Stimulated activated CD8-positive, alpha-beta memory T cell treated with anti-CD3 and anti-CD28 coated beads, Interleukin-2, amount 100 ng/mL, for 1 hour (primary cell): ENCODE measurements at places on chromosomes 11 and 22.

DNA sequence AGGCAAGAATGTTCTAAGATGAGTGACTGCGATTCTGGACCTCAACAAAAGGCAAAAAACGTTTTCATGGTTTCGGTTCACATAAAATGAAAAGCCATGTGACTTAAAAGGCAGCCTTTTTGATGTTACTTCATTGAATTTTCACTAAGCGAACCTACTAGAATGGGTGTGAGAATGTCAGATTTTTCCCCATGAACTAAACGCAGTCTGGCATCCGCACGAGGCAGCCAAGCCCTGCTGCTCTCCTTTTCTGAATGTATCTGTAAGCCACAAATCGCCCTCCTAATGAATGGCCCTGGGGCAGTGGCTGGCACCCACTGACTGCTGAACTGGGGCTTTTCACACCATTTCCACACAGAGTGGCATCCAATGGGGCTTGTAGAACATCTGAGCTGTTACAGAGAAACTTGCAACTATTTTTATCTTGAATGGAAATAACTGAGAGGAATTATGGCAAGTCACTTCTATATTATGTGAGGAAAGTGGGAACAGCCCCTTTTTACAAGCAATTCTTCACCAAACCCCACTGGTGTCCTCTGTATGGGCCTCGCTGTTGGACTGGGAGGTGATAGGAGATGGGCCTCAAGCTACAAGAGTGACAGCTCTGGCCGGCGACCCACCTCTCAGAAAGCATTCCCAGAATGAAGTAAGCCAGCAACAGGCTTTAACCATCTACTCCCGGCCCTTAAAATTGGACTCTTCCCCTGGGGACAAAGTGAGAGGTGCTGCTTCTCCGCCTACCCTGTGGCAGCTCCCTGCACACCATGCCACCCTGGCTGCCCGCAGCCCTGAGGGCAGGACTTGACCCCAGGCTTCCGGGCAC lies 29.4 kb downstream of the PPP2R1B start:
- no peak for DNase-seq

- DNase-seq, result peak; percentile 32
Observed at GRCh38 chr11:73295241-73295995, 12.7 kb upstream of the ARHGEF17 start.

- peak; percentile 45 for DNase-seq
Observed at GRCh38 chr11:47565340-47566148, at the start of gene PTPMT1. PTPMT1 (plus strand) TSS chr11:47565599; CDS start chr11:47565623, 24 bp downstream.

DNA sequence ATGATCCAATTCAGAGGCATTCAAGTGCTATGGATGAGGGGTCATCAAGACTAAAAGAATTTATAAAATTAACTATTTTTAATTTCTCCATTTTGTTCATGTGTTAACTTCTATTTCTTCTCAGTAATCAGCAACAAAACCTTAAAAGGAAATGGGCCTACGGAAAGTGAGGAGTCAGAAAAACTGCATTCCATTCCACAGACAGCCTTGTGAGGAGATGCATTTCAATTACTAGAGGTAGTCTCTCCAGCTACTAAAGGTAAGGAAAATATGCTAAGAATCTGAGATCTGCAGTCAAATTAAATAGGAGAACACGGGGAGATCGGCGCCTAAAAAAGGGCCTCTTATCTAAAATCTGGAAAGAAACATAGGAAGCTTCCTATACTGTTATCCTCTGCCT lies 661.7 kb downstream of the DLG2 start:
- no peak for DNase-seq

DNA sequence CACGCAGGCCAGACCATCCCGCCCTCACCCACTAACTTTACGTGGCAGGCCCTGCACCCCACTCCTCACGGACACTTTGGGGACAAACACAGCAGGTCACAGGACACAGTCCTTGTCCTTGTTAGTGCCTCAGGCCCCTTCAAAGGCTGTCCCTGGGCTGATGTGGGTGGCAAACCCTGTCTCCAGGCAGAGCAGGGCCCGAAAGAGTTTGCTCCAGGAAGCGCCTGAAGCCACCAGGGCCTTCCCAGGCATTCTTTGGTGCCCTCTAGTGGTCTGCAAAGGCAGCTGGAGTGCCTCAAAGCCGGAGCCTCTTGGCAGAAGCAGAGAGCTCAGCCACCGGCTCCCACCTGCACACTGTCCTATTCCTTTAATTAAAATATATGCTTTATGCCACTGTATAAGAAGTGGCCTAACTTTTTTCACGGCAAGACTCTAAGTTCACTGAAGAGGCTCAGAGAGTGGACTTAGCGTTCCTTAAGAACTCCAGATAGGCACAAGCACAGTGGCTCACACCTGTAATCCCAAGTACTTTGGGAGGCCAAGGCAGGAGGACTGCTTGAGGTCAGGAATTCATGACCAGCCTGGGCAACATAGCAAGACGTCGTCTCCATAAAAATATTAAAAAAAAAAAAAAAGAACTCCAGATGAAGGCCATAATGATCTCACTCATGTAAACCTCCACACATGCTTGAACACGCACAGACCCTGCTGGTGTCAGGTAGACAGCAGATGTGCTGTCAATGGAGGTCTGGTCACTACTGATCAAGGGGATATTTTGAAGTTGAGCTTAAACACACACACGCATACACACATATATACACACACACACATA lies 11.1 kb downstream of the TXN2 start:
- DNase-seq, result peak; percentile 75

DNA sequence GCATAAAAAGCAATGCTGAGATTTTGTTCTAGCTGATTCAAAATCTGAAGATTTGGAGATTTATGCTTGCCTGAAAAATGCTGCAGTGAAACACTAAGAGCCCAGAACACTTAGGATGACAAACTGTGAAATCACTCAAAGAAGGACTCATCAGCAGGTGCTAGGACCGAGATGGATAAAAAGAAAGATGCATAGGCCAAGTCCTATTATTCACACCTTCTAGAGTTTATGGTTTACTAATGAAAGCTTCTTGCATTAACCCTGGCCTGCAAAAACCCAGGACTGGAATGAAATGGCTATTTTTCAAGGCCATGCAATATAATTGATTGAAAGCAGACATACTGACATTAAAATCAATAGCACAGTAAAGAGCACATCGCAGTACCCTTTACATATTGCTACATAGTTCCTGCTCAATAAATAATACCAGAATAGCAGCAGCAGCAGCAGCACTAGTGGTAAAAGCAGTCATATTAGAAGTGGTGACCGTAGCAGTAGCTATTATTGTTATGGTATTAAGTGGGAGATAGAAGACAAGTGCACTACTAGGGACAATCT lies 161.7 kb downstream of the RAB38 start:
- no peak for DNase-seq

- DNase-seq, result no peak
Observed at GRCh38 chr11:19939415-19939929, 220.8 kb downstream of the DBX1 start.

- DNase-seq, result no peak
Observed at GRCh38 chr11:79487412-79487811, 46.6 kb upstream of the TENM4 start.

DNA sequence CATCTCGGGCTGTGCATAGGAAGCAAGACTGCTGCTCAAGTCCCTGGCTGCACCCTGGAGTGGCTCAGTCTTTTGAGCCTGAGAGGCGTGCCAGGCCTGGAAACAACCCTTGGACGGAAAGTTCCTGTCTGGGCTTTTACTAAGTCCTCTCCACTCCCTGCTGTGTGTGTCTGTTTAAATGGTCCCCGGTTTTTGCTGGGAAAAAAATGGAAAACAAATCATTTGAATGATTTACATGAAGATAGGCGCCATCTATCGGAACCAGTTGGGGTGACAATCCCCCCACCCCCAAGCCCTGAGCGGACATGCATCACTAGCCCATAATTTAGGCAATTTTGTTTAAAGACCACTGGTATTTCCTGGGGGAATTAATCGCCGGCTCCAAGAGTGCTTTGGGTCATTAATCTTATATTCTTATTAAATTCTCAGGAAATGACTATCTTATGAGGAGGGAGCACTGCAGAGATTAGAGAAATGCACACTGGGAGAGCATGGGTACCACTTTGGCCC lies 2.7 kb upstream of the GAB2 start:
- peak; percentile 16 for DNase-seq

DNA sequence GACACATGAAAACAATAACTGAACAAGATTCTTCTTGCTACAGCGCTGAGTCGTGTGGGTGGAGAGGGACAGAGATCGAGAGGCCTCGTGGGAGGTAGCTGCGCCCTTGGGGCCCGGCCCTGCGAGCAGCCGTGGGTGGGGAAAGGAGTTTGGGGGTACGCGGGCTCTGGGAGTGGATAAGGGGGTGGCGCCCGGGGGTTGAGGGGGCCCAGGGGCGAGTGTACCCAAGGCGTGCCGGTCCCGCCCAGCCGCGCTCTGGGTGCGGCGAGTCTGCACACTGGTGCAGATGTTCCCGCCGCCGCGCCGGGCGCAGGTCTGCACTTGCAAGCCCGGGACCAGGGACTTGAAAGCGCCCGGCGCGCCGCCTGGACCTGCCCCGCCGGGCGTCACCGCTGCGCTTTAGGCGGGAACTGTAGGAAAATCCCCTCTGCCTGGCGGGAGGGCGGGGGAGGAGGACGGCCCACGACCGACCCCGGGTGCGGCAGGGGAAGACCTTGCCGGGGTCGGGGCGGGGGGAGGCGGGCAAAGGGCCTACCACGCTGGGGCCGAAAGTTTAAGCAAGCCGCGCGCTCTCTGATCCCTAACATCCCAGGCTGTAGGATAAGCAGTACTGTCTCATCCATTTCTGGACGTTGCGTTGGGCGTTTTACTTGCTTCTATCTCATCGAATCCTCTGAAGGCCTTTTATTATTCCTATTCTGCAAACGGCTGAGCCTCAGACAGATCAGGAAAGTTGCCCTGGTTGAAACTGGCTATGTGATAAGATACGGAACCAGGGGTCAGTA lies 1.4 kb upstream of the KREMEN1 start:
- no peak for DNase-seq

GRCh38 chr22:28992565-28993356 lies 68.9 kb downstream of the C22orf31 start:
- no peak for DNase-seq

DNA sequence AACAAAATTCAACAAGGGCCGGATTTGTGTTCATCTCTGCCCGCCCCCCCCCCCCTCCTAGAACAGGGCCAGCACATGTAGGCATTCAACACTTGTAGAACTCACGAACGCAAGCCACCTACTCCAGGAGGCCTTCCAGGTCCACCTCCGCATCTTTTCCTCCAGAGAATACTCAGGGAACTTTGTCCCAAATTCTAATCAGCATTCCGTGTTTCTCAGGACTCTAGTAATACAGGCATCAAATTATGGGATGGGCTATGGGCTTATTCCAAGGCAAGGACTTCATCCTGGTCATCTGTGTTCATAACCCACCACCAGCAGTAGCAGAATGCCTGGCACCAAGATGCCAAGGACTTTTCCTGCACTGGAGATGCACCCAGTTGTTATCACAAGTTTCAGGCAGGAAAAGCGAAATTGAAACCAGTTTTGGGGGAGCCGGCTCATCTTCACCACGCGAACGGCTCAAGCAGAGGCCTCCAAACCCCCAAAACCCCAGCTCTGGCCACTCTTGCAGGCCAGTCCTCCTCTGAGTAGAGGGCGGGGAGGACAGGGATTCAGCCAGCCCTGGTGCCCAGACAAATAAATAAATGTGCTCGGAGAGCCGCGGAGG lies 462 bp downstream of the UBE2L6 start:
- peak; percentile 6 for DNase-seq

DNA sequence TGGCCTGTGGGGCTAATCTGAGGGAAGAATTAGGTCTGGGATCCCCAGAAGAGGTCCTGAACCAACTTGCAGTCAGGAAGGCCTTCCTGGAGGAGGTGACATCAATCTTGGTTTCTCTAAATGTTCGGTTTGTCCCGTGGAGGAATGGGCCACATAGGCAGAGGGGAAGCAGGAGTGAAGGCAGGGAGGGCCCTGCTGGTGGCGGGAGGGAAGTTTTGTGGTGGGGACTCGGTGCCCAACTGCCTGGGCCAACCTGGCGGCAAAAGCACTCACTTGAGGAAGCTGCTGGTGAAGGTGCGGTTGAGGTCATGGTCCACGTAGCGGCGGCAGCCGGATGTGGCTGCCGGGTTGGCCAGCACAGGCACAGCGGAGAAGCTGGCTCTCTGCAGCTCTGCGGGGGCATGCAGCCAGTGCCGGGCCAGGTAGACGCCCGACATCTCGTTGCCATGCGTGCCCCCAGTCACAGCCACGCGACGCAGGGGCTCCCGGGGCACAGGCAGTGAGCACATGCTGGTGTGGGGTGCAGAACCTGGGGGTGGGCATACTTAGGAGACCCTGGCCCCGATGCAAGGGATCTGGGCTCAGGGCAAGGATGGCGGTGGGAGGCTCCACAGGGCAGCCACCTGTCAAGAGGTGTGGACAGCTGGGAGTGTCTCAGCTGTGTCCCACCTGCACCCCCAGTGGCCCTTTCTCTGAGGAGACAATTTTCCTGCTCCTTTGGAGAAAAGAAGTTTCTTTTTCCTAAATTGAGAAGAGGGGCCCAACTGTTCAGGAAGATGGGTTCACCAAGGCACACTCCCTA lies 3.8 kb downstream of the ACY3 start:
- DNase-seq, result no peak

DNA sequence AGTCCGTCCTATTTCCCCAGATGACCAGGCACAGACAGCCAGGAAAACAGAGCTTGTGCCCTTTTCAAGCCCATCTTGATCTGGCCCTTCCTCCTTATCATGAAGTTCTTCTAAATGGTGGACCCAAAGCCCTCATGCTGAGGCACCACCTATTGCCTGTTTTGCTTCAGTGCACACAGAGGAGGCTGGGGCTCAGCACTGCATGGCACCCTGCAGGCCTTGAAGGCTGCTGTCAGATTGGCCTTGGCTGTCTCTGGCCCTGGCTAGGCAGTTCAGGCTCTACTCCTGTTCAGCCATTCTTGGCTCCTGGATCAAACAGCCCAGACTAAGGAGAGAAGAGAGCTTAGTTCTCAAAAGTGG lies 49.2 kb downstream of the OTOG start:
- no peak for DNase-seq

- no peak for DNase-seq
Observed at GRCh38 chr11:44564670-44565210, 723 bp upstream of the CD82 start.

DNA sequence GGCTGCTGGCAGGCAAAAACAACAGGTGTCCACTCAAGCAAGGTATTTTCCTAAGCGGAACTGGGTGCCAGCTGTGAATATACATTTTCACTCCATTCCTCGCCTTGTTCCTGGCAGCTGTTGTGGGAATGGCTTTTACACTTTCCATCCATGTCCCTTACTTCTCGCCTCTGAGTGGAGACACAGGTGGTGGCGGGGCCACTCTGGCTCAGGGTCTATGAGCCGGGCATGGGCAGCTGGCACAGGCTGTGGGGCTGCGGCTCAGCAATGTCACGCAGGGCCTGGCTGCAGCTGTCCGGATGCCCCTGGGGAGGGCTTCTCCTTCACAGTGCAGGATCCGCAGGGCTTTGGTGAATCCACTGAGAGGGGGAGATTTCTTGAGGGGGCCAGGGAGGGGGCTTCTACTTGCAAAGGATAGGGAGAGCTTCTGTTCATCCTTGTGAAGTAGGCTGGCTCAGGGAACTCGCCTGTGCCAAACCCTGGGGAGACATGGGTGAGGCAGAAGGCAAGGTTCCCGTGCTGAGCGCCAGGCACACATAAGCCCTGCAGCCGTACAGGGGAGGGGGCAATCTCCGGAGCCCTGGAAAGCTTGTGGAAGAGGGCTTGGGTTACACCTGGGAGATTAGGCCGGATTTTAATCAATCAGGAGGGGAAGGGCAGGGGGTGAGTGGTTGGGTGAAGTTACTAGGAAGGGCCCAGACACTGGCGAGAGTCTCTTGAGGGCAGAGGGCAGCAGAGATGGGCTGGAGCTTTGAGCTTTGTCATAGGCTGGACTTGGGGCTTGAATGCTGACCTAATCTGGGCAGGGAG lies 45.7 kb downstream of the KCNQ1OT1 start:
- no peak for DNase-seq
